IMR-90 (cell line): ENCODE measurements at places on chromosomes 3 and 15. TPM values are rescaled to one million over a fixed set of nuclear protein-coding genes. Genes with fewer than 3 reads are reported as not detected.

GOLGA6L7 gene
- not detected in 2 replicates for total RNA-seq

DNA sequence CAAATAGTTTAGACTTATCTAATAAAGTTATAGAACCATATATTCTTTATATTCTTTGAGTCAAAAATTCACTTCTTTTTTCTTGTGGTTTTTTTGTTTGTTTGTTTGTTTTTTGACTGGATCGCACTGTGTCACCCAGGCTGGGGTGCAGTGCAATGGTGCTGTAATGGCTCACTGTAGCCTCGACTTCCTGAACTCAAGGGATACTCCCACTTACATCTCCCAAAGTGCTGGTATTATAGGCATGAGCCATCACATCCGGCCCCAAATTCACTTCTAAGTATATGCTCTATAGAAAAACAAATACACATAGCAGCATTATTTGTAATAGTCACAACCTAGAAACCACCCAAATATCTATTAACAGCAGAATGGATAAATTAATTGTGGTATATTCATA lies 13.7 kb upstream of the SLTM start:
- DNase-seq, result no peak

- DNase-seq, result peak; percentile 69
Observed at GRCh38 chr15:49270541-49271421, 100.7 kb downstream of the GALK2 start.

DNA sequence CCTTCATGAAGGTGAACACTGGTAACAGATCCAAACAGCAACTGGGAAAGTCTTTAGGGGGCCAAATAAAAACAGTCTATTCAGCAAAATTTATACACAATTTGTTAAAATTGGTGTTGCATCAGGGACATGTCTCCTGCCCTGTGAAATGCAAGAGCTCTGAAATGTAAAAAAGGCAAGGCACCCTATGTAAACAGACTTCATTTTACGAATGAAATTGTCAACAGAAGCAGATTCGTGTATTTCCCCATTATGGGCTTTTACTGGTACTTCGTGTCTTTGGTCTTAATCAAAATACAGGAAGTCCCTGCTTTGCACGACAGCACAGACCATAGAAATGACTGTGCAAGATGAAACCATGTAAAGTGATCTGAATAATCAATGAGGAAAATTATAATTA lies 127.3 kb upstream of the THBS1 start:
- no peak for DNase-seq

- DNase-seq, result no peak
Observed at GRCh38 chr3:69838696-69839515, 99.6 kb downstream of the MITF start.

- no peak for DNase-seq
Observed at GRCh38 chr3:11203961-11204360, 49.7 kb downstream of the HRH1 start.

LRRC34 gene
- 0.90 and 1.1 TPM in 2 replicates for total RNA-seq
